ENCODE measurements at places on chromosomes 5 and 9.
A peak's percentile ranks its signal among the peaks of the same experiment; 100 is the strongest.

- DNase-seq: no peak
These were observed 223.7 kb downstream of the PCSK5 start for GRCh38 chr9:76114144-76114543.

- DNase-seq: no peak
These were observed 10.2 kb downstream of the MAPK9 start for GRCh38 chr5:180281706-180282105.

DNA sequence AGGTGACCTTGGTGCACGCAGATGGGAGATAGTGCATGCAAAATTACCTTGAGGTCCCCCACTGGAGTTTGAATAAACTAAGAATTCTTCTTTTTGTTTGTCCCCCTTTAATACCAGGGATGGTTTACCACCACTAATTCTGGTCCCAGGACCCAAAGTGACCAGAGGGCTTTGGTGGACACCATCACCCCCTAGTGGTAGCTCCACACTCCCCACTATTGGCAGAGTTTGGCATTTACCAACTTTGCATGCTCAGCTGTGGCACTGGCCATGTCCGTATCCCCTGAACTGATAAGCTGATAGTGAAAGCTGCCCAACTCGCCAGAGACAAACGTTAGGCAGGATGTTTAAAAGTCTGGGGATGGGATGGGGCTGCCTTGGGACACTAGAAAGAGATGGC is 3.3 kb downstream of the ASTN2 start:
- peak; percentile 62 for DNase-seq

GRCh38 chr5:97545886-97546535 is 363.0 kb upstream of the RIOK2 start:
- no peak for DNase-seq

- peak; percentile 11 for DNase-seq
These were observed 516 bp downstream of the MRPL41 start for GRCh38 chr9:137552022-137552768.

DNA sequence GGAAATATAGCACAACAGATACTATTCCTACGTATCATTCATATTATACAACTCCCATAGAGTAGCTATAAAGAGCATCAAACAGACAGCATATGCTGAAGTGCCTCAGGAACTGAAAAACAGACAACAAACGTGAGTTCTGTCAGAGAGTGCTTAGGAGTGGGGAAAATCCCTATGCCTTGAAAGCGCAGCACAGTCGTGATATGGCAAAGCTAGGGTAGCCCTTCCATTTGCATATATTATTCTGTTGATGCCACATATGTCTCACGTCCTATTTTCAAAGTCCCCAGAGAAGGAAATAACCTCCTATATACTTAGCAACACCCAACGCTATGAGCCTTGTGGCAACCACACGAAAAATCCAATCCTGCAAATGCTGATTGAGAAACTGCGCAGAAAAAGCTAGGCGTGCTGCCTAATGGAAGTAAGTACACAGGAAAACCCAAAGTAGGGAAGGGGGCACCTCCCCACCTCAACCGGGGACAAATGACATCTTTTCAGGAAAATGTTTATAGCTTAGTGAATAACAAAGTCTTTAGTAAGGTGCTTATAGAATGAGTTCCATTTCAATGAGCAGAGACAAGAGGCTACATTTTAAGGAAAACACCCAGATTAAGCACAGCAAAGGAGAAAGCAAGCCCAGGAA is 105.1 kb downstream of the MED10 start:
- no peak for DNase-seq

Data from NCI-H1105 treated with DMSO at 0.1 percent for 48 hours (cell line).